Left renal pelvis (tissue), 4 donors: ENCODE measurements at places on chromosomes 7 and 10. TPM values are rescaled to one million over a fixed set of nuclear protein-coding genes. Genes with fewer than 3 reads are reported as not detected.

DNA sequence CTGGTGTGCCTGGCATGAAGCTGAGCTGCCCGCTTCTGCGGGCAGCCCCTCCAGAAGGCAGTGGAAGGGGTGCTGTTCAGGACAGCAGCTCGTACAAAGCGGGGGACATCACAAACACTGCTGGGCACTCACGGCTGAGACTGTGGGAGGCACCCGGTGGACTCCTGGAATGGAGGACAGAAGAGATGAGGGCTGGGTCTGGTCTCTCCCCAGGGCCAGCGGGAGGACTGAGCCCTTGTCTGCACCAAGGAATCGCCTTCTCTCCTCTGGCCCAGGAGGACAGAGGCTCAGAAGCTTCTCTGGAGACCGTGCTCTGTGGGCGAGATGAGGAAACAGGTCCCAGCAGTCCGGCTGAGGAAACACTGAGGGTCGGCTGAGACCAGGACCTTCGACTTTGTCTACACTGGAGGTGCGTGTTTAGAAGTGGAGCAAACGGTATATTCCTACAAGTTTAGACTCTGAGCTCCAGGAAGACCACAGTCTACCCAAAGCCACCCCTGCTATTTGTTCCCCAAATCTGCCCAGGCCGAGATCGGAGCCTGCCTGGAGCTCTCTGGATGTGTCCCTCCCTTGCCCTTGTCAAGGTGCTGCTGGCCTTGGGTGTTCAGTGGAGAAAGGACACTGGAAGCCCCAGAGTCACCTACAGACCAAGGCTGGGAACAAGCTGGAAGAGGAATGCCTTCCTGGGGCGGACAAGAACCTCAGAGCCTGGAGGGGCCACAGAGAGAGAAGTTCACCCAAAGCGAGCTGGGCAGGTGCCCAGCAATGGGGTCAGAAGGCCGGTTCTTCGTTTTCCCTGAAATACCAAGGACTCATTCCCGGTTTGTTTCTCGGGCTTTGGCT, 12.9 kb upstream of the INPP5A start:
- DNase-seq, result no peak

DNA sequence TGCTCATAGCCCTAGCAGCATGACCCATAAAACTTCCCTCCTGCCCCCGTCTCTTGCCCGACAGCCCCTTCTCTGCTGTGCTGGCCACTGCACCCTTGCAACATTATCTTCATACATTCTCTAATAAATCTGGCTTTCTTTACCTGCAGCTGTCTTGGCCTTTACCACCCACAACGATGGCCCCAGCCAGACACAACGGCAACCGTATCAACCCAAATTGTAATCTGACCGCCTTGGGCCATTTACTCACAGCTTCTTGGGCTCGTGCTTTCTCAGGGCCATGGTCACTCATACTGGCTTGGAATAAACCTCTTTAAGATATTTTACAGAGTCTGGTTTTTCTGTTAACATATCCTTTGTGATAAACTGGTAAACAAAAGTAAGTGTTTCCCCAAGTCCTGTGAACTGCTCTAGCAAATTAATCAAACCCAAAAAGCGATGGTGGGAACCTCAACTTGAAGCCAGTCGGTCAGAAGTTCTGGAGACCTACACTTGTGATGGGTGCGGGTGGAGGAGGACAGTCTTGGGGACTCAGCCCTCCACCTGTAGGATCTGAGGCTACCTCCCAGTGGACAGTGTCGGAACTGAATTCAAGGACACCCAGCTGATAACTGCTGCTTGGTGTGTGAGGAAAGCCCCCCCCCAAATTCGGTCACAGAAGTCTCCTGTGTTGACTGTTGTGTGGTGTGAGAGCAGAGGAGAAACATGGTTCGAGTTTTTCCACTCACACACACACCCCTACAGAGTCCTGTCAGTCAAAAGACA, 87.6 kb upstream of the ATP6V0A4 start:
- no peak for DNase-seq

- no peak for DNase-seq
Observed at GRCh38 chr10:93440591-93441091, 41.5 kb downstream of the MYOF start.

DNA sequence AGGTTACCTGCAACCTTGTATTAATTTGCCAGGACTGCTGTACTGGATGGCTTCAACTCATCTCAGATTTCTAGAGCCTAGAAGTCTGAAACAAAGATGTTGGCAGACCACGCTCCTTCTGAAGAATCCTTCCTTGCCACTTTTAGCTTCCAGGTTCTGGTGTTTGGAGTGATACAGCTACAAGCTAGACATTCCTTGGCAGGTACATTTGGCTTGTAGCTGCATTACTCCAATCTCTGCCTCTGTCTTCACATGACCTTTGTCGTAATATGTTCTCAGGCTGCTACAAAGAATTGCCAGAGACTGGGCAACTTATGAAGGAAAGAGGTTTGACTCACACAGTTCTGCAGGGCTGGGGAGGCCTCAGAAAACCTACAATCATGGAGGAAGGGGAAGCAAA, 146.3 kb downstream of the GALNT17 start:
- DNase-seq, result no peak

Gene EBF3
- polyA plus RNA-seq, result 1.8 TPM

Gene TUBAL3
- not detected for polyA plus RNA-seq

Gene HOXA9
- polyA plus RNA-seq, result 54.9 TPM
